ENCODE measurements at places on chromosomes 12 and 14. TPM values are rescaled to one million over a fixed set of nuclear protein-coding genes. Genes with fewer than 3 reads are reported as not detected.

Gene RASSF3
- 9.0 TPM for total RNA-seq

GRCh38 chr12:127681151-127681754 lies 585.7 kb upstream of the TMEM132C start:
- DNase-seq = no peak

GRCh38 chr14:65357113-65357512 lies 55.4 kb upstream of the FUT8 start:
- no peak for DNase-seq

DNA sequence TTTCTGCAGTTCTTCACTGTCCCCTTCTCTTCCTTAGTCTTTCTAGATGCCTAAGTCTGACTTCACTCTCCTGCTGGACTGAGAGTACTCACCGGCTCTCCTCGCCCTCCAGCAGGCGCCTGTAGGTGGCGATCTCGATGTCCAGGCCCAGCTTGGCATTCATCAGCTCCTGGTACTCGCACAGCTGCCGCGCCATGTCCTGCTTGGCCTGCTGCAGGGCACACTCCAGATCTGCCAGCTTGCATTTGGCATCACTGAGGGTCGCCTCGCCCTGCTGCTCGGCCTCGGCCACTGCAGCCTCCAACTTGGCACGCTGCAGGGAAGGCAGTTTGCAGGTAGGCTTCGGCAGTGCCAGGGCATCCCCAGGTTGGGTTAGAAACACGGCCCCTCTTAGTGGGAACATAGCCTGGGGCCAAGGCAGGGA lies 5.2 kb downstream of the KRT84 start:
- no peak for DNase-seq

DNA sequence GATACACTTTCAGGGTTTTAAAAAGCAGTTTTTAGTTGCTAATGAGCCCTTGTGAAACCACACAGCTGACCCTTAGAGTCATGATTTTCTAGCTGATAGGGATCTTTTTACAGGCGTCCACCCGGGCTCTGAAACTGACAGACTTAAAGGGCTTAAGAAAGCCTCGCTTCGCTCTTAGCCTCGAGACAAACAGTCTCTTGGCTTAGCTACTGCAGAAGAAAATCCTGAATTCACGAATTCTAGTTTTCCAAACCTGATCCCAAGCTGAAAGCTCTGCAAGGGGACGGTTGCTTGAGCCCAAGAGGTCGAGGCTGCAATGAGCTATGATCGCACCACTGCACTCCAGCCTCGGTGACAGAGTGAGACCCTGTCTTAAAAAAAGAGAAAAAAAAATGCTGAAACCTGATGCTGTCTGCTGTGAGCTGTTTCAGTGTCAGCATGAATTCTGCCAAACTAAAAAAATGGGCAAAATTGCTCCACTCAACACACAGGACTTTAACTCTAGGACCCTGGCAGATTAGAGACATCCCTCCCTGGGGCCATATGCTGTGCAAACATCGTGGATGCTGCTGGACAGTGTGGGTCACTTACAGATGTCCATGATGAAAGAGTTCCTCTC lies 3.1 kb upstream of the HPD start:
- no peak for DNase-seq

DNA sequence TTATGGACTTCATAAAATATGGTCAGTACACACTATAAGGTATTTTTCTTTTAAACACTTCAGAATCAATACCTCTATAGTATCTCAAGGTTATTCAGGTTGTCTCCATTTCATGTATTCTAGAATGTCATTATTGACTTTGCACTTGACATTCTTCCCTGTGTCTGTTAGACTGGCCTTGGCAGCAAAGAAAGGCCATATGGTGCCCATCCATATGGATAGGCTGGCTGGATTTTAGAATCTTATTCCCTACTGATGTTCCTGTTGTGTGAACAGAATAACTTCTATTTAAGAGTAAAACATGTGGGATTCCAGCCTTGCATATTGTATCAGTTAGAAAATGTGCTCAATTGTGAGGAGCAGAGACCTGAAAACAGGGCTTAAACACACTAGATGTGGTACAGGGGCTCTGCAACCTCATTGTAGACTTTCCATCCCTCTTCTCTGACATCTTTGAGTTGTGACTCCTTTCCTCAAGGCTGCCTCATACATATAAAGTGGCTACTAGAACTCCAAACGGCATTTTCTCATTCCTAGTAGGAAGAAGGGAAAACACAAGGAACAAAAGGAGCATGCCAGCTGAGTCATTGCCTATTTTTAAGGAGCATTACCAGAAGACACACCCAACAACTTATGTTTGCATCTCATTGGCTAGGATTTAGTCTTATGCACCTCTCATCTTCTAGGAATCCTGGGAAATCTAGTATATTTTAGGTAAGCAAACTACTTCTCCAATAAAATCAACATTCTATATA lies 221.2 kb upstream of the TMPO start:
- no peak for DNase-seq

Gene P2RX2
- not detected for total RNA-seq

DNA sequence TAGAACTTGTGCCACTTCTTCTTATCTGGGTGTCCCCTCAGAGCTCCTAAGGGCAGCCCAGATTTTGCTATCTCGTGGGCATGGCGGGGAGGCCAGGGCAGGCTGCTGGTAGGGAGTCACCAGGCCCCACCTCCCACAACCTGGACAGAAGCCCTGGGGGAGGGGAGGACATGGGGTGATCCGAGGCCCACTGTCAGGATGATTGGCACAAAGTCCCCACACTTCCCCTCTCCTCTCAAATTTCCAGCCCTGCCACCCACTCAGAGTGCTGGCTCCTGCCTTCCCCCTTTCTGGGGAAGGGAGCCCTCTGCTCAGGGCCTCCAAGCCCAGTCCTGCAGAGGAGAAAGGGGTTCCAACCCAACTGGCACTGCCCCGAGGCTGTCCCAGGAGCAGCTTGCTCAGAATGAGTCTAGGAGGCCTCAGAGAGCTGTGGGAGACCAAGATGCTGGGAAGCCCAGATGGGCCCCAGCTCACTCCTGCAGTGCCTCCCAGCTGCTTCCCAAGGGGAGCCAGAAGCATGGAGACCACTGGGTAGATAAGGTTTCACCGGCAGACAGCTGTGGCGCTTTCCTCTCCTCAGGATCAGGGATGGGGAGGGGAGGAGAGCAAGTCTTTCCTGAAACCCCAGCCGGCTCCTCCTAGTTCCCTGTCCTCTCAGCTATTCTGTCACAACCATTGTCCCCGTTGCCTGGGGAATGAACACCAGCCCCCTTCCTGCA lies 82.8 kb downstream of the B4GALNT3 start:
- DNase-seq = no peak

DNA sequence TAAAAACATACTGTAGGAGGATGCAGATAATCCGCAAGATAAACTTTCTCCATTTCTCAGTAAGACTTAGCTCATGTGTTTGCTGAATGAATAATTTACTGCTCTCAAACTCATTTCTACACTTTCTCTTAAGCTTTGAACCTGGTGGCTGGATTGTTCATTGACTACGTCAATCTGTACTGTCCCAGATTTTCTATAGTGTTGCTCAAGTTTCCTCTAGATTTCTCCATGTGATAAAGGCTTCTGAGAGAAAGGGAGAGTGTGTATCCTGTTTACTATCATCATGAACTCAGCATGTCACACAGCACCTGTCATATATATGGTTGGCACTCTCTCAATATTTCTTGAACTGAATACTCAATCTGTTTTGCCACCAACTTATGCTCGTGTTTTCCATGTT lies 518.0 kb upstream of the TBX3 start:
- DNase-seq = no peak

Measured in lower leg skin (tissue), 4 donors.